ENCODE measurements at places on chromosomes 5 and 9. TPM values are rescaled to one million over a fixed set of nuclear protein-coding genes. Genes with fewer than 3 reads are reported as not detected.

DNA sequence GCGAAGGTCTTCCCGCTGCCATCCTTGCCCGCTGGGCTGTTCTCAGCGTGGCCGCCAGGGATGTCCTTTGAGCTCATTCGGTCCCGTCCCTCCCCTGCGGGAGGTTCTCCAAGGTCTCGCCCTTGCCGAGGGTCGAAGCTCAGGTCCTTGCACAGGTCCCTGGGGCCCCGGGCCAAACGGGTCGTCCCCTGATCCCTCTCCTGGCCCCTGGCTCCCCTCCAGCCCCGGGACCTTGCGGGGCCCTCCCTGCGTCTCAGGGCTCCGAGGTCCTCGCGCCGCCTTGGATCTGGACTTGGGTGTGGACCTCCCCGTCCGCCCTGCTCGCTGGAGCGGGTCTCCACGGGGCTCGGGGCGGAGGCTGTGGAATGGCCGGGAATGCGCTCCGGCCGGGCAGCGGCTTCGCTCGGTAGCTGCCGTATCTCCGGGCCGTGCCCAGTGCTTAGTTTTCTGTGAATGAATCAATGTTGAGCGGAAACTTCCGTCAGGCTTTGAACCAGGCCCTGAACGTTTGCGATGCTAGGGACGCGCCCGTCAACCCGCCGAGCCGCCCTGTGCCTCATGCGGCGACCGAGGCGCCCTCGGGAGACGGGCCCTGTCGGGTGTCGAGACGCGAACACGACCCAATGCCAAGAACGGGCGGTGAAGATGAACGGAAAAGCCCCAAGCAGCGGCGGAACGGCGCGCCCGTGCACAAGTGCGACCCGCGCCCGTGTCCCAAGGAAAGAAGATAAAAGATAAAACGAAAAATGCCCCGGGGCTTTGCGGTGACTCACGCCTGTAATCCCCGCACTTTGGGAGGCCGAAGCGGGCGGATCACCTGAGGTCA lies 780 bp downstream of the RNU6ATAC start:
- ATAC-seq, result no peak

DNA sequence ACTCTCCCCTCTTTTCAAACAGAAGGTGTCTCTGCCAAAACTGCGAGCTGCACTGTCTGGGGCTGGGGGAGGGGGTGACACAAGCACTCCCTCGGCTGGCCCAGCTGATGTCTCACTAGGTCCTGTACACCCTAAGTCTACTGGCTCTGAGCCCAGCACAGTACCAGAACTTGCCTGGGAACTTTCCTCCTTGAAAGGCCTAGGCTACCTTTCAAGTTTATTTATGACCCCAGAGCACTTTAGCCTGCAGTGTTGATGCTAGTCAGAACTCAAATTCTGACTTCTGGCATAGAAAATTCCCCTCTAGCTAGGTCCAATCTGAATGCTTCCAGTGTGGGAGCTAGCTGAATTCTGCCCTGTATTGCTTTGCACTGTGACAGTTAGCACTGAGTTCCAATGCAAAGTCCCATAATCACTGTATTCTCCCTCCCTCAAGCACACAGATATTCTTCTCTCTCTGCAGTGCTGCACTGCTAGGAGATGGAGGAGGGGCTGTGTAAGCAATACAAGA lies 10.5 kb downstream of the LURAP1L start:
- ATAC-seq, result peak; percentile 61

- ATAC-seq, result no peak
These were observed 86.1 kb upstream of the SARDH start for GRCh38 chr9:133824106-133824801.

- ATAC-seq, result peak; percentile 63
These were observed 542.3 kb downstream of the PDE4D start for GRCh38 chr5:59351076-59351794.

- ATAC-seq, result no peak
These were observed 840.2 kb upstream of the C9orf72 start for GRCh38 chr9:28413471-28413870.

DNA sequence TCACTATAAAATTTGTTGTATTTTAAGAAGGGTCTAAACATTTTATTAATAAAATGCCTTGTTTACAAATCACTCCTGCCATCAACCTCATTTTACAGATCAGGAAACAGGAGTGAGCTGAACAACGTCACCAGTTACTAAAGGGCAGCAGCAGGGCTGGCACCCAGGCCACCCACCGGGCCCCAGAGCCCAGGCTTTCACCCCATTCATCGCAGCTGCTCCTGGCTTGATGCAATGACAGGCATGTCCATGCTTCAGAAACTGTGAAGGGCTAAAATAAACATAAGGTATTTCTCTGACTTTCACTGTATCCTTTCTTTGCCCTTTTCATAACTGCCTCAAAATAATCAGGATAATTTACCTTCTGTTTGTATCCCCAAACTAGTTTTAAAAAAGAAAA lies 18.1 kb downstream of the MED27 start:
- no peak for ATAC-seq

- ATAC-seq, result no peak
These were observed 86.7 kb downstream of the CDH6 start for GRCh38 chr5:31280210-31280609.

GRCh38 chr5:75020016-75020656 lies 32.2 kb downstream of the GCNT4 start:
- ATAC-seq, result no peak

DNA sequence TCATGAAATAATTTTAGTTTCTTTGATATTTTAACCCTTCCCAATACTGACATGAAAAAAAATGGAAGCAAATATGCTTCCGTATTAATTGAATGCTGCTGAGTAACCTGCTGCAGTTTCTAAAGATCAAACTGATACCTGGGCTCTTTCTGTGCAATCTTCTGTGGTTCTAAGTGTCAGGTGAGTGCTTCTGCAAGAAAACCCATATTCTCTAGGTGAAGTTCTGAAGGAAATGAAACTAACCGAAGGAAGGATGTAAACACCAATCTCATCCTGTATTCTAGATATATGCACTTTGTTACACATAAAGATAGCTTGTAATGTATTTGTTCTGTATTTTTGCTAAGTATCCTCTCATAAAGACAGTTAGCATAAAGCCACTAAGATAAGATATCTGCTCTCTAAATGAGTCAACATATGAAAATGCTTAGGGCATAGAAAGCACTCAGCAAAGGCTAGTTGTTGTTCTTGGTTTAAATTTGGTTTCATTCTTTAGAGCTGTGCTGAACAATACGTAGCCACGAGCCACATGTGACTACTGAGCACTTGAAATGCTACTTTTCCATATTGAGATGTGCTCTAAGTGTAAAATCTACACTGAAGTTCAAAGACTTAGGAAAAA lies 52.0 kb downstream of the ITGA2 start:
- ATAC-seq, result no peak

- no peak for ATAC-seq
These were observed 464.3 kb upstream of the PAPPA start for GRCh38 chr9:115689331-115689730.

DNA sequence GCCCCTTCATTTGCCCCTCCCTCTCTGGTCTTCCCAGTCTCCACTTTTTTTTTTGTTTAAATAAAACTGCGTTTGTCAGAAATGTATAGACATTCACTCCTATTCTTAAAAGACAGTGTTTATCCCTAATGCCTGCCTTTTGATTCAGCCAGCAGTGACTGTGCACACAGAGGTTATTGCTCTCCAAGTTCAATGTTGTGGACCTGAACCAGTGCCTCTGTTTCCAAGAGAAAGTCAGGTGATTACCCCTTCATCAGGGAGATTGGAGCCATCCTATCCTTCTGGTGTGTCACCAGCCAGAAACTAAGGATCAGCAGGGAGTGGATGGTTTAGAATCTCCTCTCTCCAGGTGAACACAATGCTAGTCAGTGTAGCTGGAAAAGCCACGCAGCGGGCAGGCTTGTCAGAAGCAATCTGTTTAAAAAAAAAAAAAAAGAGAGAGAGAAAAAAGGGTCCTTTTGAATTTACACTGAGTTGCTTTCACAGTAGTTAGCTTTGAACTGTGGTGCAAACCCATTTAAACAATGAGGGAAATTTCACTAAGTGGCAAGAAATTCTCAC lies 167.5 kb upstream of the DMRT1 start:
- ATAC-seq, result peak; percentile 44

DNA sequence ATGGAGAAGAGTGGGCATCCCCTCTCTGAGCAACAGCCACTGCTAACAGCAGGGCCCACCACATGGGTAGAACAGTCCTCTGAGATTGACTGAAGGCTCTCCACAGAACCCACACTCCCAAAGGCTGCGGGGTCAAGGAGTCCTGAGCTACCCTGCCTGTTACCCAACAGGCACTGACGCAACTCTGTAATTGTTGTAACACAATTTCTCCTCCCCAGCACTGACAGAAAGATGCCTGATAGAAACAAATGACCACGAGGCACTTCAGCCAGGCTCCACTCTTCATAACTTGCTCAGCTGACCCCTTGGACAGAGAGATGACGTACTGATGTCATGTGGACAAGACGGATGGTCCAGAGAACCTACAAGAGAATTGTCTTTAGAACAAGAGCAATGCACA lies 220.7 kb downstream of the SPOCK1 start:
- no peak for ATAC-seq

DNA sequence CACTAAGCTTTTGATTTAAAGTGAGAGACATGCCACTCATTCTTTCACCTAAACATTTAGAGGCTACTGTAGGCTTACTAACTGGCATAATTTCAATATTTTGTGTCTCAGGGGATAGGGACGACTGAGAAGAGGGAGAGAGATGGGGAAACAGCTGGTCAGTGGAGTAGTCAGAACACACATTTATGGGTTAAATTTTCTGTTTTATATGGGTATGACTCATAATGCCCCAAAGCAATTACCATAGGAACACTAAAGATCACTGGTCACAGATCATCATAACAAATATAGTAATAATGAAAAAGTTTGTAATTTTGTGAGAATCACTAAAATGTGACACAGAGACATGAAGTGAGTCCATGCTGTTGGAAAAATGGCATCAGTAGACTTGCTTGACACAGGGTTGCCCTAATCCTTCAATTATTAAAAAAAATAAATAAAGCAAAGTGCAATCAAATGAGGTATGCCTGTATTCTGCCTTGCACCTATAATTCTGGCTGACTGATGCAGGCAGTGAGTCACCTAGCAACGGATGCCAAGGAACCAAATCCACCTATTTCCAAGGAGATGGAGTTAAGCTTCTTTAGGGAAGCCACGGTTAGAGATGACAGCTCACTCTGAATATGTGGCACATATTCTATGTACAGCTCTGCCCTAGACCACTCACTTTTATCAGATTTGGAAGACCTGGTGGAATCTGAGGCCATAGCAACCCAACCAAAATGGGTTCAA lies 166.1 kb downstream of the MARCHF11 start:
- ATAC-seq, result no peak

DNA sequence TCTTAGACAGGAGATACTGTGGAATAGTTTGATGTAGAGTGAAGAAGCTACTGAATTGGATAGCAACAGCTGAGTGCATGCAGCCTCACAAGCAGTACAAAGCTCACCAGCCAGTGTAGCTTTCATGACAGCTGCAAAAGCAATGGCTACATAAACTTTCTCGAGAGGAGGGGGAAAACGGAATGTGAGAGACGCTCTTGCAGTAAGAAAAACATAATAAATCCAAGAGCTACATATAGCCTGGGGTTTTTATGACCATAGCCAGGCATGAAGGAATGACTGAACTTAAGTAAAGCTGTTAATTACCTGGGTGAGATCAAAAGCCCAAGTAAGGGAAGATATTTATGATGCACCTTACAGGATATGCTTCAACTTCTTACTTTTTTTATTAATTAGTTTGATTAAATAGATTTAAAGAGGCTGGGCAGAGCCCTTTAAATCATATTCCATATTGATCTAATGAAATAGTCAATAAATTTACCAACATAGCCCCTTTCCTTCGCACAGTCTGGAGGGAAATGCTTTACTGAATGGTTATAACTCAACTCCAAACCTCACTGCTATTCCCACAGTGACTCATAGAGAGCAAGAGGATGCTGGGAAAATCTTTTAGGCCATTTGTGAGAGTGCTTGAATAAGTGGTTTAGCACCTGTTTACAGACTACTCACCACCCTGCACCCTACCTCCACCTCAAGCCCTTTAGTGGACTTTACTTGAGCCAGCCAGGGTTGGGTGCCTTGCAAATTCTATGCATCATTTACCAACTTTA lies 407.2 kb upstream of the CLINT1 start:
- no peak for ATAC-seq

DNA sequence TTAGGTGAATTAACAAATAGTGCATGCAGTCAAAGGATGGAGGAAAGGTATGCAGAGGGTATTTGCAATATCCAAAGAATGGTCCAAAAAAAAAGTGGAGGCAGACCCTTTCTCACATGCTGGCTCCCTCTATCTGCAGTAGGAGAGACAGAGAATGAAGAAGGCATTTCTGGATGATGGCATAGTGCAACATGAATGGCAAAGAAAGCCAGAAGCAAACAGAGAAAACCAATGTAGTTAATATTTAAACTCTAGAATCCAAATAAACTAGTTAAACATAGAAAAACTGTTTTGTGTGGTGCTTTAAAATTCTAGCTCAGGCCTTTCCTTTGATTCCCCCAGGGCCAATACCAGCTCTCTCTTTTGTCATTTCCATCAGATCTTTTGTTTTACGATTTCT lies 403.1 kb upstream of the WWC1 start:
- ATAC-seq, result no peak

- no peak for ATAC-seq
These were observed 249.0 kb downstream of the GLIS3 start for GRCh38 chr9:4050916-4051315.

DNA sequence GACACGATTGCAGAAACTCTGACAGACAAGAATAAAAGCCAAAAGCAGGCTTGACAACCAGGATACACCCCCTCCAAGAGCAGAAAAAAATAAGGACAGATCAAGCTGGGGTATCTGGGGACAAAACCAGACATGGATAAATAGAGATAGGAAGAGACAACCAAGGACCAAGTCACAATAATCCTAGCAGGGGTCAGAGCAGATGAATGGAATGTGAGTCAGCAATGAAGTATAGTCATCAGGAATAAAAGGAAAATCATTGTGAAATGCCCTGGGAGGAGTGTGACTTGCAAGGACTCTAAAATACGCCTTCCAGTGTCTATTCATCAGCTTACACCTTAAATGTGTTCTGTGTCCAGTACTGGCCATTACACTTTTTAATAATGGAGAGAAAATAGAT lies 206.8 kb downstream of the CAAP1 start:
- ATAC-seq, result peak; percentile 60

GRCh38 chr9:99572567-99572966 lies 249.1 kb upstream of the NR4A3 start:
- no peak for ATAC-seq

GRCh38 chr5:111070272-111071134 lies 1.0 kb upstream of the TSLP start:
- peak; percentile 90 for ATAC-seq

GRCh38 chr5:24547132-24547531 lies 97.6 kb downstream of the CDH10 start:
- no peak for ATAC-seq

GRCh38 chr5:171710451-171711024 lies 75.1 kb upstream of the SMIM23 start:
- no peak for ATAC-seq

The SPINK1 gene
- not detected for total RNA-seq

The SIT1 gene
- 0.62 TPM for total RNA-seq

The SPATA24 gene
- total RNA-seq, result 8.3 TPM

The TIMD4 gene
- total RNA-seq, result 0.13 TPM

The AGXT2 gene
- not detected for total RNA-seq

The CATSPER3 gene
- total RNA-seq, result 0.32 TPM

The CD74 gene
- 1.0 TPM for total RNA-seq

The PCDHGA1 gene
- 0.59 TPM for total RNA-seq

The NUTM2F gene
- not detected for total RNA-seq

The SARDH gene
- 2.0 TPM for total RNA-seq

The MYO10 gene
- total RNA-seq, result 0.41 TPM
